HFFc6 (cell line): ENCODE measurements at places on chromosomes 16 and 17.

DNA sequence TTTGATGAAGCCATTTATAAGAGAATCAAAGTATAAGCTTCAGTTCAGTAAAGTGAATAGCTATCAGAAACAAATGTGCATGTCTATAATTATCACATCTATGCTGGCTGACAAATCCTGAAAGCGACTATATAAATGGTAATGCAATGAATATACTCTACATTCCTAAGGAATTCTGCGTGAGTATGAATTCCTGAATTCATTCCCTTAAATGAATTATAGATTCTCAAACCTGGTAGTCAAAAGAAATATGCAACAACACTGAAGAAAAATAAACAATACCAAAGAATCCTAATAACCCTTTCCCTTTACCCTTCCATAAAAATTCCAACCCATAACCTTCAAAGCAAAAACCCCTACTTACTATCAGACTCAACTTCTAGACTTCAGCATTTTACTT, 416.6 kb upstream of the PMFBP1 start:
- DNase-seq: no peak
- H3K27me3 ChIP-seq: no peaks in the 10 kb centered on the region
- H3K27ac ChIP-seq: peak overlapping the region; percentile 2; the same call in 1 of the 2 replicates
- H3K4me1 ChIP-seq: peaks cover 36% of the 10 kb centered on the region
- no peaks in the 10 kb centered on the region for H3K36me3 ChIP-seq

DNA sequence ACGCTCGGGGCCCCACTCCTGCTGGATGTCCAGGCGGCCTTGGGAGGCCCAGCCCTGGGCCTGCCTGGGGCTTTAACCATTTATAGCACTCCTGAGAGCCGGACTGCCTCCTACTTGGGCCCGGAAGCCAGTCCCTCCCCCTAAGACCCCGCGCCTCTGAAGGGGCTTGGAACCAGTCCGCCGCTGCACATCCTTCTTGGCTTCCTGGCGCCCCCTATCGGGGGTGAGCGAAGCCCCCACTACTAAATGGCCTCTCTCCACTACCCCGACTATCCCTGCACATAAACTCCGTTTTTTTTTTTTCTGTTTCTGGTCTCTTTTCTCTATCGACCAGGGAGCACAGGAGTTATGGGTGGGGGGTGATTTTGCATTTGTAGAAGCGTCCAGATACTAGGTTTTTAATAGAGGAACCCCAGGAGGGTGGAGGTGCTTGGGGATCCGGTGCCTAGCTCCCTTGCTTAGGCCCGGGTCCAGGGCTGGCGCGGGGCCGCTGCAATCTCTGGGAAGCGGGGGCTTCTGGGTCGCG, 633 bp upstream of the NOL3 start:
- peaks cover 33% of the 10 kb centered on the region for H3K4me1 ChIP-seq
- no peaks in the 10 kb centered on the region for H3K36me3 ChIP-seq
- no peak for DNase-seq
- H3K27ac ChIP-seq: peak overlapping the region; percentile 89
- H3K27me3 ChIP-seq: 0 out of 2 replicates have a peak, but pooled peaks cover 8% of the 10 kb centered on the region
- H3K4me3 ChIP-seq: peak overlapping the region; percentile 92

GRCh38 chr16:440627-441026, 15.2 kb downstream of the RAB11FIP3 start:
- DNase-seq: no peak
- no peak overlapping the region for H3K27ac ChIP-seq
- H3K36me3 ChIP-seq: peaks cover 5% of the 10 kb centered on the region
- no peak overlapping the region for H3K4me3 ChIP-seq
- no peaks in the 10 kb centered on the region for H3K27me3 ChIP-seq
- peaks cover 13% of the 10 kb centered on the region for H3K4me1 ChIP-seq

GRCh38 chr17:32588982-32589381, 102.2 kb downstream of the CDK5R1 start:
- no peak for DNase-seq
- no peak overlapping the region for H3K27ac ChIP-seq
- H3K27me3 ChIP-seq: no peaks in the 10 kb centered on the region; the same call in 1 of the 2 replicates
- peaks cover 11% of the 10 kb centered on the region for H3K4me1 ChIP-seq
- no peaks in the 10 kb centered on the region; the same call in 1 of the 2 replicates for H3K36me3 ChIP-seq
- H3K4me3 ChIP-seq: no peak overlapping the region

- peaks cover 62% of the 10 kb centered on the region for H3K36me3 ChIP-seq
- peaks cover 39% of the 10 kb centered on the region for H3K4me1 ChIP-seq
Measured at GRCh38 chr16:69709456-69710084, 16.8 kb downstream of the NQO1 start.

- H3K4me1 ChIP-seq: peaks cover 6% of the 10 kb centered on the region; the same call in 1 of the 2 replicates
- DNase-seq: no peak
- peaks cover 22% of the 10 kb centered on the region for H3K27me3 ChIP-seq
- no peak overlapping the region for H3K27ac ChIP-seq
- H3K36me3 ChIP-seq: peaks cover 8% of the 10 kb centered on the region; the same call in 1 of the 2 replicates
Measured at GRCh38 chr17:4665027-4665426, 23.5 kb upstream of the ALOX15 start.

DNA sequence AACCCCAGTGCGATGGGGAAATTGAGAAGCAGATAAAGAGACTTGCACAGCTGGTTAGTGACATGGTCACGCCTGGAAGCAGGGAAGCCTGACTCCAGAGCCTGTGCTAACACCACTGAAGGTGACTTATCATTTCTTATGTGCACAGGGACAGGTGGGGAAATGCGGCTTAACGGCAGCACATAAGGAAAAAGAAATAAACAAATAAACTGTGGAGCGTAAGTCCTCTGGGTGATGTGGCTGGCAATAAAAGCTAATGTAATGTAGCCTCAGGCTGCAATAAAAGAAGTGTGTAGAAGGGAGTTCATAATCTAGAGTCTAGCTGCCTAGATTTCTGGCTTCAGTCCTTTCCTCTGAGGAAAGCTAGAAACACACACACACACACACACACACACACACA, 10.6 kb downstream of the CDH11 start:
- H3K27me3 ChIP-seq: peaks cover 1% of the 10 kb centered on the region
- peaks cover 80% of the 10 kb centered on the region for H3K4me1 ChIP-seq
- peak; percentile 60 for DNase-seq
- peaks cover 47% of the 10 kb centered on the region for H3K36me3 ChIP-seq

DNA sequence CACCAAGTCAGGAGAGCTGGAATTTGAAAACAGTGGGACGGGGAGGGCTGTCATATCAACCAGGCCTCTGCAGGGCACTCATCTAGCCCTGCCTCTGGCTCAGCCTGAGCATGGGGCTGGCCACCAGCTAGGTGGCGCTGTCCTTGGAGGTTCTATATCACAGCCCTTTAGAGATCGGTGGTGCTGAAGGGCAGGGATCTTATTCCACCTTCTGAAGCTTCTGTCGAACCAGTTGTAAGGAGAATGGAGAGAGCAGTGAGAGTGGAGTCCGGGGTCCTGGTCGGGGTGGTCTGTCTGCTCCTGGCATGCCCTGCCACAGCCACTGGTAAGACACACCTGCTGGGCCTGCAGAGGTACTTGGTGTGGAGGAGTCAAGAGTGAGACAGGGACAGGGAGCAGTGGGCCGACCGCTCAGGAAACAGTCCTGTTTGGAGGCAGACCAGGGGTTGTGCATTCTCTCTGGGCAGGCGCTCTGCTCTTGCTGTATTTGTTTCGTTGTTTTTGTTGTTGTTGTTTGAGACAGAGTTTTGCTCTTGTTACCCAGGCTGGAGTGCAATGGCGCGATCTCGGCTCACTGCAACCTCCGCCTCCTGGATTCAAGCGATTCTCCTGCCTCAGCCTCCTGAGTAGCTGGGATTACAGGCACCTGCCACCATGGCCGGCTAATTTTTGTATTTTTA, at the start of gene CES3:
TSS of gene CES3 (plus strand) at position 202 of the 680 bp plus-strand sequence. CDS start at position 244, 42 bp downstream.
- DNase-seq: peak; percentile 63
- H3K4me3 ChIP-seq: no peak within 1 kb of the TSS
- H3K4me1 ChIP-seq: no peaks in the 10 kb centered on the region
- H3K36me3 ChIP-seq: no peaks in the 10 kb centered on the region

DNA sequence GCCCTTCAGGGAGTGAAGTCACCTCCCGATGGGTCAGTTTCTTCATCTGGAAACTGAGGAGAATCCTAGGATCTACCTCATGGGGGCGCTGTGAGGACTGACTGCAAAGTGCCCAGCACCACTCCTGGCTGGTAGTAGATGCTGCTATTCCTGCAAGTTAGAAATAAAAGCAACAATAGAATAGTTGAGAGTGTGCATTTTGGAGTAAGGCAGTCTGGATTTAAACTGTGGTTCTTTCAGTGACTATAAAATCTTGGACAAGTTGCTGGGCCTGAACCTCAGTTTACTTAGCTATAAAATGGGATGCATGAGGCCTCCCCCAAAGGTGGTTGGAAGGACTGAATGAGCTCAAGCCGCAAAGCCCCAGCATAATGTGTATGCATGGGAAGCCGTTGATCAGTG, 70.6 kb downstream of the CYB5B start:
- H3K27ac ChIP-seq: no peak overlapping the region
- H3K36me3 ChIP-seq: peaks cover 9% of the 10 kb centered on the region; the same call in 1 of the 2 replicates
- no peak overlapping the region for H3K4me3 ChIP-seq
- no peak for DNase-seq

DNA sequence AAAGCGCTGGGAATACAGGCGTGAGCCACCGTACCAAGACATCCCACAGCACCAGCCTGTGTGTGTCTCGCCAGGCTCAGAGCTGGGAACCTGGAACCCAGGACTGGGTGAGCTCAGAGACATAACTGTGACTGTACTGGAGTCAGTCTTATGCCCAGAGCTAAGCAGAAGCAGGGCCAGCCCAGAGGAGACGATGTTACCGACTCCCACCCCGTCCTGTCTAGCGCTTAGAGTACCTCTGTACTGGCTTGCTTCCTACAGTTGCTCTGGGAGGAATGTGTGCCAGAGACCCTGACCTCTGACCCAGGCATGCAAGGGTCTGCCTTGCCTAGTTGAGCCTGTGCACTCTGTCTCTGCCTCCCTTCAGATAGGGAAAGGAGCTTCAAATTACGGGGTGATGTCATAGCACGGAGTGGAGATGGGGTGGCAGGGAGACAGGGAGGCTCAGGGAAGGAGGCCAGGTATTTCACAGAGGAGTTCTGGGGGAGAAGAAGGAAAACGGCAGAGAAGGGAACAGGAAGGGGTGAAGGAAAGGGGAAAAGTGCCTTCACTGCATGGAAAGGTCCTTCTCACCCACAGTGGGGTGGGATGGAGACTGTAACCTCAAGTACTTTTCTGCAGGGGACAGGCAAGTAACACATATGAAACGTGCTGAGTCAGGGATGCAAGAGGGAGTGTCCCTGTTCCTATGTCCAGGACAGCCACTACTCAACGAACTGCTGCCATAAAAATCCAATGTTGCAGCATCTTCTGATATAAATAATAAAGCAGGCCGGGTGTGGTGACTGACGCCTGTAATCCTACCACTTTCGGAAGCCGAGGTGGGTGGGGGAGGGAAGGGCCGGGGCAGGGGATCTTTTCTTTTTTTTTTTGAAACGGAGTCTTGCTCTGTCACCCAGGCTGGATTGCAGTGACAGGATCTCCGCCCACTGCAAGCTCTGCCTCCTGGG, 5.8 kb upstream of the ARMC5 start:
- no peaks in the 10 kb centered on the region; the same call in 1 of the 2 replicates for H3K36me3 ChIP-seq
- H3K27me3 ChIP-seq: no peaks in the 10 kb centered on the region; the same call in 1 of the 2 replicates
- peaks cover 62% of the 10 kb centered on the region for H3K4me1 ChIP-seq

DNA sequence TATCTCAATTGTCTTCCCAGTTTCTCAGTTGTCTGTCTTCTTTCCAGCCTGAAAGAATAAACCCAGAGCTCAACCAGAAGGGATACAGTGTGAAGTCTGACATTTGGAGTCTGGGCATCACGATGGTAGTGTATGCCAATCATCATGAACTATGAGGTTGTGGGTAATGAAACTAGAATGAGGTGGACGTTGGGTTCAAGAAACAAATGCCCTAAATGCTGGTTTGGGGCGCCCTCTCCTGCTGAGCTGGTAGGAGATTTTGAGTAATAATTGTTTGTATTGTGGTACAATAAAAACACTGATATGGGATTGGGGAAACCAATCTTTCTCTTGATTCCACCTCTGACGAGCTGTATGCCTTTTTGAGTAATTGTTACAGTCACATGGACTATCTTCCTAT, 110.4 kb downstream of the MAP2K6 start:
- peaks cover 13% of the 10 kb centered on the region; the same call in 1 of the 2 replicates for H3K4me1 ChIP-seq
- H3K4me3 ChIP-seq: no peak overlapping the region
- H3K27ac ChIP-seq: no peak overlapping the region
- peaks cover 2% of the 10 kb centered on the region; the same call in 1 of the 2 replicates for H3K27me3 ChIP-seq

- peaks cover 24% of the 10 kb centered on the region; the same call in 1 of the 2 replicates for H3K4me1 ChIP-seq
- no peak overlapping the region for H3K4me3 ChIP-seq
- H3K27me3 ChIP-seq: peaks cover 4% of the 10 kb centered on the region
- H3K36me3 ChIP-seq: peaks cover 14% of the 10 kb centered on the region; the same call in 1 of the 2 replicates
Measured at GRCh38 chr17:17087424-17088015, 45.3 kb downstream of the MPRIP start.

DNA sequence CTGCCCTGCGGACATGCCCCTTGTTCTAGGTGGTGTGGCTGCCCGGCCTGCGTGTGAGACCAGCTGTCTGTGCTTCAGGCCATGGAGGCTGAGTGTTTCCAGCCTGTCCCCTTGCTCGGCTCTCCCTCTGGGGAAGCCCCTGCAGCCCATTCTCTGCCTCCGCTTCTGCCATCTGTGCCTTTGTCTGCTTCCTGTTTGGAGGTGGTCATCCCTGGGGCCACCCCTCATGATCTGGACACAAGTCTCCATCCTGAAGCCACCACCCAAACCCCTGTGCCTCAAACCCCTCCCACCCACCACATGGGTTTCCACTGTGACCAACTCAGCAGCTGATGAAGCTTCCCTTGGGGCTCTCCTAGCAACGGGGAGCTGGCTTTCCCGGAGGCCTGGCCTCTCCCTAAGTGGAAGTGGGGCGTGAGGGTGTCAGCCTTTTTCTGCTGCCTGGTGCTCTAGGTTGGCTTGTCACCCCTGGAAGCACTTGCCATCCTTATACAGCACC, 184.9 kb downstream of the SEC14L1 start:
- H3K27me3 ChIP-seq: peaks cover 10% of the 10 kb centered on the region
- H3K27ac ChIP-seq: peak overlapping the region; percentile 100
- peaks cover 13% of the 10 kb centered on the region for H3K36me3 ChIP-seq
- H3K4me3 ChIP-seq: peak overlapping the region; percentile 95

- DNase-seq: no peak
- H3K36me3 ChIP-seq: no peaks in the 10 kb centered on the region
- no peak overlapping the region for H3K4me3 ChIP-seq
- H3K27me3 ChIP-seq: no peaks in the 10 kb centered on the region; the same call in none of the 2 replicates
Measured at GRCh38 chr17:9189870-9190269, 168.6 kb downstream of the NTN1 start.

- H3K27me3 ChIP-seq: peaks cover 2% of the 10 kb centered on the region; the same call in 1 of the 2 replicates
- no peak overlapping the region for H3K27ac ChIP-seq
- no peaks in the 10 kb centered on the region for H3K4me1 ChIP-seq
- DNase-seq: no peak
- H3K4me3 ChIP-seq: no peak overlapping the region
Measured at GRCh38 chr16:8537691-8538342, 52.5 kb downstream of the TMEM114 start.

GRCh38 chr17:27153005-27153404, 140.9 kb upstream of the WSB1 start:
- H3K4me1 ChIP-seq: no peaks in the 10 kb centered on the region
- no peak for DNase-seq

GRCh38 chr16:1088295-1089170, 7.5 kb downstream of the C1QTNF8 start:
- DNase-seq: no peak
- peaks cover 7% of the 10 kb centered on the region for H3K27me3 ChIP-seq
- no peak overlapping the region for H3K27ac ChIP-seq
- H3K36me3 ChIP-seq: peaks cover 6% of the 10 kb centered on the region

- peaks cover 38% of the 10 kb centered on the region for H3K36me3 ChIP-seq
- H3K4me1 ChIP-seq: peaks cover 12% of the 10 kb centered on the region
- DNase-seq: no peak
- H3K27me3 ChIP-seq: no peaks in the 10 kb centered on the region; the same call in 1 of the 2 replicates
- peak overlapping the region; percentile 9; the same call in 1 of the 2 replicates for H3K27ac ChIP-seq
Measured at GRCh38 chr17:77177002-77177741, 36.4 kb downstream of the SEC14L1 start.

- no peak overlapping the region for H3K4me3 ChIP-seq
- DNase-seq: no peak
- peaks cover 30% of the 10 kb centered on the region for H3K27me3 ChIP-seq
- no peaks in the 10 kb centered on the region for H3K4me1 ChIP-seq
- no peak overlapping the region for H3K27ac ChIP-seq
Measured at GRCh38 chr16:57598437-57598836, 30.0 kb upstream of the ADGRG1 start.
